ENCODE measurements at places on chromosomes 11 and 22.
A peak's percentile ranks its signal among the peaks of the same experiment; 100 is the strongest.

DNA sequence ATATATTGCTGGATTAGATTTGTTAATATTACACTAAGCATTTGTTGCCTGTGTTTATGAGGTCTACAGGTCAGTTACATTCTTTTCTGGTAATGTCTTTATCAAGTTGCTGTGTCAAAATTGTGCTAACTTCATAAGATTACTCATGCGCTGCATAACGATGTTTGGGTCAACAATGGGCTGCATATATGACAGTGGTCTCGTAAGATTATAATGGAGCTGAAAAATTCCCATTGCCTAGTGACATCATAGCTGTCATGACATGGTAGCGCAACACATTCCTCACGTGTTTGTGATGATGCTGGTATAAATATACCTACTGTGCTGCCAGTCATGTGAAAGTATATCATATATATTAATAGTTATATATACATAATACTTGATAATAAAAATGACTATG, 34.2 kb downstream of the POLD3 start:
- no peak for DNase-seq

DNA sequence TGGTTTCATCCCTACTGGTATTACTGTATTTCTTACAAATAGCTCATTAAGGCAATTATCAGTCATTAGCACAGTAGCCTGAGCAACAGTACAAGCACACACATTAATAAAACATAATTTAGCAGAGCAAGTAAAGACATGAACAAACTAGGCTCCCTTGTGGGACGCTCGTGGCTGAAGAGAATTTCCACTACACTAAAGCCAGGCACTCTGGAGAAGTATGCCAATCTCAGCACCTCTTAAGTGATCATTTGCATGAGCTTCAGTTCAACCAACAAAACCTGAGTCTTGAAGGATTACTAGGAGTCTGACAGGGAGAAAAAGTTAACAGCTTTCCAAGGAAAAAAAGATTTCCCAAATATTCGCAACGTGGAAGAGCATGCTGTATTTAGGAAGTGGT, 109.1 kb downstream of the LARGE1 start:
- DNase-seq = no peak

- DNase-seq = no peak
These were observed 11.3 kb downstream of the LSP1 start for GRCh38 chr11:1864231-1864630.

DNA sequence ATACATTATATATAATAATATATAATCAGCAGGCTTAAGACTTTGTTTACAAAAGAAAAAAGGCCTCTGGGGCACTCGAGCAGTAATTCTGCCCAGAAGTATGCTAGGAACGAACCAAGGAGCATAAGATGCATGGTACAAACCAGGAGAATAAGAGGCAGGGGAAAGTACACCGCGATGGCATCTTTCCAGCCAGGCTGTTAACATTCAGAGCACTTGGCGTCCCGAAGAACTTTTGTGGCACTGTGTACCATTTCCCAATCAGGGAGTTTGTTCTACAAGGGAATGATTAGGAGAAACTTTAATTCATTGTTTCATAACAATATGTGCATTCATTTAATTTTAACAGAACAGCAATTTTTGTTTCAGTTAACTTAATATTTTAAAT, 125.1 kb downstream of the WT1 start:
- DNase-seq = no peak

- no peak for DNase-seq
These were observed 484.7 kb downstream of the INSC start for GRCh38 chr11:15599376-15599775.

DNA sequence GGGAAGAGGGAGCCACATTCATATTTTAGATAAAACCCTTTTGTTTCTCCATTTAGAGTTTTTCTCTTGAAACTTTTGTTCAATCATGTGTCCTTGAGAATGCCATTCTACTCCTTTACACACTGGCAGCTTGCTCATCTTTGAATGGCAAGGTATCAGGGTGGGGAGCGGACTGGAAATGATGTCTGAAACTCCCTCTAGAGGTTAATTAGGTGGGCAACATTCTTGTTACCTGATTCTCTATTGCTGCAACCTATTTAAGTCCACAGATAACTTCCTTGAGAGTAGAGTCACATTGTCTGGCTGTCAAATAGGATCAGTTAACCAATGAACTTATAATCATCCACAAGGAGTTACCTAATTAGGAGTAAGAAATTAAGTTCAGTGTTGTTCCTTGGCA, 533.6 kb upstream of the API5 start:
- DNase-seq = no peak

DNA sequence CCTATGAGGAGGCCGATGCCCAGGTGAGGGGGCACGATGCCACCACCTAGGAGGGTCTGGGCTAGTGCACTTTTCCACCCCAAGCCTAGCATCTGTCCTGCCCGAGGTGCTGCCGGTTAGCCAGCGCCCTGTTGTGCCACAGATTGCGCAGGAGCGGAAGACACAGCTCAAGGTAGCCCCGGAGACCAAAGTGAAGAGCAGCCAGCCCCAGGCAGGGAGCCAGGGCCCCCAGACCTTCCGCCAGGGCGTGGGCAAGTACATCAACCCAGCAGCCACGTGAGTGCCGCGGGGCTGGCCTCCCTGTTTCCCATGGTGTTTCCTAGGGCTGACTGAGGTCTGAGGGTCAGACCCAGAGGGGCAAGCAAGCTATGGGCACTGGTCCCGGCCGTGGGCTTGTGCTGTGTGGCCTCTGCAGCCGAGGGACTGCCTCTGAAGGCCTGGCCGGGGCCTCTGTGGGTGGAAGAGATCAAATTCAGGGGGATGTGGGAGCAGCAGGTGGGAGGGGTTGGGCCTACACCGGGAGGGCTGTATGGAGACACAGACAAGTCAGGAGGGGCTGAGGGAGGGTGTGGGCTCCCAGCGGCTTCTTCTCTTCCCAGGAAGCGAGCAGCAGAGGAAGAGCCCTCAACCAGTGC, 29.1 kb downstream of the PPIL2 start:
- DNase-seq = no peak

DNA sequence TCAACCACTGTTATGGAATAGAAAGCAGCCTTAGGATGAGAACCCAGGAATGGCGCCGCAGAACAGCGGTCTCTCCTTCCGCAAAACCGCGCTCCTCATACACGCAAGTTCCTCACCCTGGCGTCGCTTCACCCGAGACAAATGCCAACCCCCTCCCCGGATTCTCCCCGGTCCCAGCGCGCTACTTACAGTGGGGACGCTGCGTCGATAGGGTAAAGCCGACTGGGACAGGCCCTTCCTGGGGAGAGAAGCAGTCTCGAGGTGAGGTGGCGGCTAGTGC, 287 bp downstream of the RPS13 start:
- peak; percentile 52 for DNase-seq

DNA sequence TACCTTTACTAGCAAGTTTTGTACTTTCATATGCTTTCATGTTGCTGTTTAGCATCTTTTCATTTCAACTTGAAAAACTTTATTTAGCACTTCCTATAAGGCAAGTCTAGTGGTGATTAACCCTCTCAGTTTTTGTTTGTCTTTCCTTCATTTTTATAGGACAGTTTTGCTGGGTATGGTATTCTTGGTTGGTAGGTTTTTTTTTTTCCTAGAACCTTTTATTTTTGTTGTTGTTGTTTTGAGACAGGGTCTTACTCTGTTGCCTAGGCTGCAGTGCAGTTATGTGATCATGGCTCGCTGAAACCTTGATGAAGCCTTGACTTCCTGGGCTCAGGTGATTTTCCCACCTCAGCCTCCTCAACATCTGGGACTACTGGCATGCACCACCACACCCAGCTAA, 29.9 kb upstream of the SLC5A1 start:
- DNase-seq = no peak

GRCh38 chr11:78241475-78241874, 52.8 kb downstream of the USP35 start:
- DNase-seq = no peak

DNA sequence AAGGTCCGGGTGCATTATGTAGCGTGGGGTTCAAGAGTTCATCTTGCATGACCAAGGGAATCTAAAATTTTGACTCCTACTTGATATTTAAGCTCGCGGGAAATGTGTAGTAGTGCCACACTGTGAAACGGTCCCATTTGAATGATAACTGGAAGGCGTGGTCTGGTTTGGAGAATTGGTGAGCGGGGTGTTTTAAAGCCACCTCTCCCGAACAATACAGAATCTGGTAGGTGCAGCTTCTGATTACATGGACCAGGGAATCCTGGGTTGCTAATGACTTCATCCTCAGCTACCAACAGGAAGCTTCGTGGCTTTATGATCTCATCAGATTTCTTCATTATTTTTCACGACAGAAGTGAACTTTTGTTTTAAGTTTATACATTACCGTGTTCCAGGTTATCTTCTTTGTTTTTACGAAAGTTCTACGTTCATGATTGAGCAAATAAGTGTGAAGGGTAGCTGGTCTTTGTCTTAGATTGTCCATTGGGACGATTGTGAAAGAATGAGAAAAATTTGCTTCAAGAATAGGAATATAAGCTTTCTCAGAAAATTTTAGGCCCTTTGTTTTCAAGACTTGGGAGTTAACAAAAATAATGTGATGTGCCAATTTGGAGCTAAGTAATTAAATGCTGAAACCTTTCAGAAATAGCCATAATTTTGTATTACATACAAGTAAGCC, 1.7 kb downstream of the QSER1 start:
- peak; percentile 69 for DNase-seq

GRCh38 chr11:134142536-134142935, 73.7 kb downstream of the JAM3 start:
- no peak for DNase-seq

- no peak for DNase-seq
These were observed 10.5 kb downstream of the APIP start for GRCh38 chr11:34905666-34906065.

- DNase-seq = no peak
These were observed 24.6 kb upstream of the DGAT2 start for GRCh38 chr11:75743711-75744563.

DNA sequence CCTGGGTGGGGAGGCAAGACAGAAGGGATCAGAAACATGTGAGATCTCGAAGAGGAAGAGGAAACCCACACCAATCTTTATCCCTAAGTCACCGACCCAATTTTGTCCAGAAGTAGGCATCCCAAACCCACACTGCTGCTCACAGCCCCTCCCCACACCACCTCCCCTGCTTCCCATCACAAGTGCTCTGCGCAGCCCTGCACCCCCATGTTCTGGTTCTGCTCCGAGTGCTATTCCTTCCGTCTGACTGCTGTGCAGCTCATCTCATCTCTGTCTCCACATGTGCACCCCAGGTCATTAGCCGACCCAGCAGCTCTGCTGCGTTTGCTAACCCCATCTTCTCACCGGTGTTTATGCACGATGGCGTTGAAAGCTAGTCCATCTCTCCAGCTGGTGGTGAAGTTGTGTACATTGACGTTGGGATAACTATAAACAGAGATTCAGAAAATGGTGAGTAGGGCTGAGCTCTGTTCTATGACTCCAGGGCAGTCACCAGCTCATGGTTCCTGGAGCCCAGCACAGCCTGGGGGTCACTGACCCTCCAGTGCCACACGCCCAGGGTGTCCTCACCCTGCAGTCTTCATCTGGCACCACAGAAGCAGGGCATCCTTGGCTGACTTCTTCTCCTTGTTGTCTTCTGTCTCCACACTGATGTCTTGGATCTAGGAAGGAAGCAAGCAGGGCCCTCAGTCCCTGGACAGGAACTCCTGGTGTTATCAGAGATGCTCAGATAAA, 15.1 kb downstream of the SPTBN2 start:
- no peak for DNase-seq

DNA sequence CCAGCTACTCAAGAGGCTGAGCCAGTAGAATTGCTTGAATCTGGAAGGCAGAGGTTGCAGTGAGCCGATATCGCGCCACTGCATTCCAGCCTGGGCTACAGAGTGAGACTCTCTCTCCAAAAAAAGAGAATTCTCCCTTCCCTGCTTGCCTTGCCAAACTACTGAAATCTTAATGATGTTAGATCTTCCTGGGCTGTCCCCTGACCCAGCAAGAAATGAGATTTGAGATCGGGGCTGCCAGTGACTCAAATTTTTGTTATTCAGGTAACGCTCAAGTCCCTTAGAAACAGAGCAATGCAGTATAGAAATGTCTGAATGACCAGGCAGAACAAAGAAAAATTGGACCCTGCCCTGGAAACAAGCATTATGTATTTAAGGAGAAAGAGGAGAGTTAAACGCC, 4.0 kb upstream of the RBFOX2 start:
- no peak for DNase-seq

GRCh38 chr11:10487002-10487647, 32.1 kb downstream of the AMPD3 start:
- no peak for DNase-seq

DNA sequence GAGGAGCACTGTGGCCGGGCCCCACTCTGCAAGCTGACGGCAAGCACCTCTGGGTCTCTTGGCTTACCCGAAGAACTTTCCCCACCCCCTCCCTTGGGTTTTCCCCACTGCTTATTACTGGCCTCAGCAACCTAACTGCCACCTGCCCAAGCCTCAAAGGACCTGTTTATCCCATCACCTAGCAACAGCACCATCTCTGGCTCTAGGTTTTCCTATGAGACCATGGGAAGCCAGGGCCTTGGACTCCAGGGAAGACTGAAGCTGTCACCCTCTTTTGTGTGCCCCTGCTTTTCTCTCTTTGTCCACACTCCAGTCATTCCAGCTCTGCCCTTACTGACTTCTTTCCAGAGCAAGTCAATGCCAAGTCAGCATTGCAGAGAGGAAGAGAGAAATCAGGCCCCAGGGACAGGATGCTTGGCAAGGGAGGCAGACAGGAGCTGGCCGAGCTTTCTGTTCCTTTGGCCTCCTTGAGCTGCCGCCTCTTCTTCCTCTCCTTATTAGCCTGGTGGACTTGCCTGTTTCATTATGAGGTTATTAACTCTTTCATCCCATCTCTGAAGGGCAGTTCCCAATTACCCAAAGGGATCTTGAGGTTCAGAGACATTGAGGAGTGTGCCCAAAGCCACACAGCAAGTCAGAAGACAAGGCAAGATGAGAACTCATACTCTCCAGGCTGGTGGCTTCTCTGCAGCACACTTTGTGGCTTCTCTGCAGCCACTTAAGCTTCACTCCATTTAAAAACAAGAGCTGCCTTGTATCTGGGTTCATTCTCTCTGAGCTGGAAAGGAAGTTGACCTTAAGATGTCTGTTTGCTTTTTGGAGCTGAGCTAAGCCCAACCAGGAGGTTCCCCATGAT, at the start of gene SMIM35:
Gene SMIM35, minus strand, starts transcription at position 51 of the 856 bp plus-strand sequence. CDS start 206 bp downstream, outside the sequence.
- DNase-seq = no peak

- DNase-seq = peak; percentile 4
These were observed 13.7 kb upstream of the CSNK2A3 start for GRCh38 chr11:11366793-11367192.

DNA sequence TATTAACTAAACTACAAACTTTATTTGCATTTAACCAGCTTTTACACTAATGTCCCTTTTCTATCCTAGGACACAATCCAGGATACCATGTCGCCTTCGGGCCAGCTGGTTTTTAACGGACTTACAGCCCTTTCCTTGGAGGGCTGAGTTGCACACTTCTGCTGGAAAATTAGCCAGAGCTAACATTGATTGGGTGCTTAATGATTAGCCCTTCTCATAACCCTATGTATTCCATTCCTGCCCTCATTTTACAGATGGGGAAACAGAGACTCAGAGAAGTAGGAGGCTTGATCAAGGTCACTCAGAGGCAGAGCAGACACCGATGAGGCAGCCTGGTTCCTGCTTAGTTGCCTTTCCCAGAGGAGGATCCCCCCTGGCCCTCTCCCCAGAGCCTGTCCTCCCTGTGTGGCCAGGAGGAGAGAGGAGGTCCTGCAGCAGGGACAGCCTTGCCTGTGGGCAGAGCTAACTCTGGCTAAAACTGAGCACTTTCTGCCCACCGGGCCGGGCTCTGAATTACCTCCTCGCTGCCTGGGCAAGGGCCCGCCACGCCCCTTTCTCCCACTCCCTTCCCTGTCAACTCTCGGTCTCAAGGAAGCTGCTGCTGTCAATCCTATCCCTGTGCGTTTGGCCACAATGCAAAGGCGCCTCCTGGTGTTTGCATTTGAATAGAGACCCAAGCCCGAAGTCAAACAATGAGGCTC, 59.6 kb upstream of the PAX6 start:
- DNase-seq = peak; percentile 52

All from suppressor macrophage treated with lipopolysaccharide for 4 hours (primary cell).